ENCODE measurements at places on chromosomes 16 and 17.

GRCh38 chr16:69476920-69477443 lies 52.6 kb downstream of the CYB5B start:
- DNase-seq: no peak

DNA sequence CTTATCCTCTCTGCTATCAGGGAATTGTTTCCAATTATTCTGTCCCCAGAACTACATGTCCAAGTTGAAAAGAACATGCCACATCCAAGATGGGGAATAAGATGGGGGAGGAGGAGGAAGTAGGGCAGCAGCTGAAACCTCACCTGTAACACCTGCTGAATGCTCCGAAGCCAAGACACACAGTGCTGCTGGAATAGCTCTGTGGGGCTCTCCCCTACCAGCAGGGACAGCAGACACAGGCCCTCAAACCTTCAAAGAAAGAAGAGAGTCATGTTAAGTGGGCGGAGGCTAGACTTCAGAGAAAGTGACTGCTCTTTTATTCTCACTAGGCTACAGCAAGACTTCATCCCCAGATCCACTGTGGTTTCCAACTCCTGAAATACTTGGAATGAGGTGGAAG lies 13.2 kb downstream of the PELP1 start:
- no peak for DNase-seq

- no peak for DNase-seq
Observed at GRCh38 chr17:81858967-81859905, 1.1 kb downstream of the P4HB start.

DNA sequence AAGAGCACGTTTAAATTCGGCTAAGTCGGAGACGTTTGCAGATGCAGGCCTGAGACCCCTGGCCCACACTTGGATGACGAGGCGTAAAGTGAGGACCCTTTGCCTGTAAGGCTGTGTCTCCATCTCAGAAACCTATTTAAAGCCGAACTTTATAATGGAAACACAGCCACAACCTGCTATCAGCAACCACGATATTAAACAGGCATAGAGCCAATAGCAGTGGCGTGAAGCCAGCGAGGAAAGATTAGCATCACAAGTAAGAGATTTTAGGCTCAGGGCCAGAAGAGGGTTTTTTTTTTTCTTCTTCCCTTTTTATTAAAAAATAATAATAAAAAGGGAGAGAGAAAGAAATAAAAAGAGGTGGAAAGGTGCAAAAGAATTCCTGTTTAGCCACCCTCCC lies 111.3 kb upstream of the NOL11 start:
- no peak for DNase-seq

GRCh38 chr16:17168181-17168580 lies 302.6 kb downstream of the XYLT1 start:
- no peak for DNase-seq

All from hippocampal formation (tissue), 2 donors.